Smooth muscle cell of trachea (primary cell): ENCODE measurements at places on chromosomes 7 and 10. TPM values are rescaled to one million over a fixed set of nuclear protein-coding genes. Genes with fewer than 3 reads are reported as not detected.

FAM185A gene
- 10.9 and 13.2 TPM in 2 replicates for total RNA-seq

GRID2IP gene
- 0.15 TPM in 1 of 2 replicates, not detected in the other for total RNA-seq

FAM24A gene
- total RNA-seq: not detected in 2 replicates

PLAU gene
- total RNA-seq: 67.8 and 114 TPM in 2 replicates

CCT6A gene
- total RNA-seq: 111 and 186 TPM in 2 replicates

OR6V1 gene
- not detected in 2 replicates for total RNA-seq

LZTS2 gene
- total RNA-seq: 103 and 328 TPM in 2 replicates

UCMA gene
- not detected in 2 replicates for total RNA-seq

CLEC5A gene
- total RNA-seq: not detected in 2 replicates

IKZF1 gene
- total RNA-seq: not detected in 2 replicates

CCNJ gene
- total RNA-seq: 2.8 and 4.6 TPM in 2 replicates

HOXA9 gene
- 0.15 TPM in 1 of 2 replicates, not detected in the other for total RNA-seq

KIF20B gene
- 3.3 and 29.2 TPM in 2 replicates for total RNA-seq

TMEM213 gene
- total RNA-seq: not detected in 2 replicates

CALHM1 gene
- not detected in 2 replicates for total RNA-seq

PRLHR gene
- total RNA-seq: not detected in 2 replicates

ADCYAP1R1 gene
- total RNA-seq: not detected in 2 replicates

TBC1D12 gene
- total RNA-seq: 17.0 and 19.8 TPM in 2 replicates

EMX2 gene
- total RNA-seq: not detected in 2 replicates

ITPRID1 gene
- total RNA-seq: not detected in 2 replicates

IGFBP1 gene
- not detected in 2 replicates for total RNA-seq

CCL24 gene
- total RNA-seq: not detected in 2 replicates

STOX1 gene
- 0.17 TPM in 1 of 2 replicates, not detected in the other for total RNA-seq
